ENCODE measurements at places on chromosomes 11 and 22.
A peak's percentile ranks its signal among the peaks of the same experiment; 100 is the strongest.

GRCh38 chr22:20783844-20784723 is 10.2 kb downstream of the SERPIND1 start:
- no peak for DNase-seq

DNA sequence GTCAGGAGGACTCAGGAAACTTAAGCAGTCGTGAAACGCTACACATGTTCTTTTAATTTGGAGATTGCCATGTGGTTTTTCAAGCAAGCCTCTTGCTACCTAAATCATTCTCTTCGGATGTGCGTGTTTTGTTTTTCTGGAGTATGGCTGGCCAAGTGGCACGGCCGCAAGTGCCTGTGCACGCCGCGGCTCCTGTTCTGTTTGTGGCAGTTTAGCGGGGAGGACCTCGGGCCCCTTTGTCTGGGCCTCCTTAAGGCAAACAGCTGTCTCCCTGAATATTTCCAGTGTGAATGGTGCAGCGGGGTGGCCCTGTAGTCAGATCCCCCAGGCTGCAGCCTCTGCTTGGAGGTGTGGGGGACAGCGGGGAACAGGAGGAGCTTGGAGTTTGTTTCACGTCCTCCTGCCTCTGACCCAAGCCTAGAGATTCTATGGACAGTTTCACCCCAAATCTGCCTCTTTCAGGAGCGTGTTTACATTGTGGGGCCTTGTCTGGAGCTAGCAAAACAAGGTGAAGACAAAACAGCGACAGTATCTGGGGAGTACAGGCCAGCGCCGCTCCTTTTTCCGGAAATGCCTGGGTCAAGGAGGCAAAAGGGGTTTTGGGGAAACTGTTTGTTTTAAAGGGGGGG is 1.3 kb downstream of the LRP5 start:
- no peak for DNase-seq

DNA sequence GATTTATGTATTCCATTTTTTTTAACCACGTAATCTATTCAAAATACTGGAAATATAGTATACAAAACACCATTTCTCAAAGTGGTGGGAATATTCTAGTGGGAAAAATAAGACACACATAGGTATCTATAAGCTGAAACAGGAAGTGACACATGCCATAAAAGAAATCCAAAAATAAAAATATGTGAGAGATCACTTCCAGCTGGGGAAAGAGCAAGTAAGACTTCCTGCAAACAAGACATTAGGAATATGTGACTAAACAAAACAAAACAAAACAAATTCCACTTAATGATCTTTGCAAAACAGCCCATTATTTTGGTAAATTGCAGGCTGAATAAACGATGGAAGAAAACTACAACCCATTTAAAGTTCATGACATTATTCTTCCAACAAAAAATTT is 107.3 kb upstream of the CEP126 start:
- peak; percentile 52 for DNase-seq

DNA sequence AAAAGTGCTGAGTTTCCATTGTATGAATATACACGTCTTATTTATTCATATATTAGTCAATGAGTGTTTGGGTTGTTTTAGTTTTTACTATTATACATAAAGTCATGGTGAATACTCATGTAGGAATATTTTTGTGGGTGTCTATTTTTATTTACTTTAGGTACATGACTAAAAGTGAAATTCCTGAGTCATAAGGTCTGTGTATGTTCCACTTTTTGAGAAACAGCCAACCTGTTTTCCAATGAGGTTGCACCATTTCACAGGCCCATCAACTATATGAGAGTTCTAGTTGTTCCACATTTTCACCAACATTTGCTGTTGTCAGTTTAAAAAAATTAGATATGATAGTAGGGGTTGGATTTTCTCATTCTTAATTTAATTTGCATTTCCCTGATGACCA is 6.6 kb upstream of the OR6X1 start:
- DNase-seq: no peak

DNA sequence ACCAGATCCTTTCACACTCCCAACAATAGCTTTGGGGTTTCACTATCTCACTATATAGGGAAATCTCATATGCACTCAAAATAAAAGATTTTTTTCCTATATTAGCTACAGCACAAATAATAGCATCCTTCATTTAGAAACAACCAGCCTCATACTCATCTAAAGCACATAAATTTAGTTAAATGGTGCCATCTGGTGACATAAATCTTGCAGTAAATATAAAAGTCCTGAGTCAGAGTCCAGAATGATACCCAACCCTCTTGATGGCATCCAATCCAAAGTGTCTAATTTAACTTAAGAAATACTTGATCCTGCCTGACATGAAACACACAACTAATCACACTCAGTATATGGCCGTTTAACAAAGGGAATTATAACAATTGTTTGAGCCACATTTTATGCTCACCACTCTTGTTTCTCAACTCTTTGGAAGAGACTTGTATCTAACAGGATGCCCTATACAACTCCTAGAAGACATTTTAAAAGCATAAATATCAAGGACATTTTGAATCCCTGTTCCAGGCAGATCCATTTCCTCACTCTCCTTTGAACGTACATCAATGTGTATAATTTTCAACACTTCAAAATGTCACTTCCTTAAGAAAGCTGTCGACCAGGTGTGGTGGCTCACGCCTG is 36.2 kb downstream of the DLG2 start:
- DNase-seq: peak; percentile 27

DNA sequence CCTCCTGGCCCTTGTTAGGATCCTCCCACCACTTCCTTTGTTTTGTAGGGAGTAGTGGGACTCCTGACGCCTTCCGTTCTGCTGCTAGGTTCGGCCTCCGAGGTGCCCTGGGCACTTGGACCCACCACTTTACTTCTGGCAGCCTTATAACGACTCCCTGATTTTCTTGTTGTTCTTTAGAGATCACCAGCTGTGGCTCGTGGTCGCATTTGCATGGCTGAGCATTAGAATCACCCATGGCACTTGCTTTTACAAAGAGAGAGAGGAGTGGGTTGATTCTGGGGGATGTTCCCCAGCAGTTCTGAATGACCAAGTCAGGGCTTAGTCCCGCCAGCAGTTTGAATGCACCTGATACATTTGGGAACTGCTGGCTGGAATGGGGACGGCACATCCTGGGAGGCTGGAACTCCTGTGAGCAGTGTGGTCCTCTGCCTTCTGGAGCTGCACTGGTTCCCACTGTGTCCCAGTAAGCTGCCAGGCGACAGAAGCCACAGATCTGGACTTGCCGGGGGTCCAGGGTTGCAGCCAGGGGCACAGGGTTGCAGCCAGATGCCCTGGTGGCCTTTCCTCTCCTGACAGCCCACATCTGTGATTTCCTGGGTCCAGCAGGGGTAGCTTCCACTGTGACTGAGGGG is 4.1 kb downstream of the TUB start:
- no peak for DNase-seq

GRCh38 chr11:63762654-63763495 is 5.7 kb downstream of the ZFTA start:
- DNase-seq: peak; percentile 67

DNA sequence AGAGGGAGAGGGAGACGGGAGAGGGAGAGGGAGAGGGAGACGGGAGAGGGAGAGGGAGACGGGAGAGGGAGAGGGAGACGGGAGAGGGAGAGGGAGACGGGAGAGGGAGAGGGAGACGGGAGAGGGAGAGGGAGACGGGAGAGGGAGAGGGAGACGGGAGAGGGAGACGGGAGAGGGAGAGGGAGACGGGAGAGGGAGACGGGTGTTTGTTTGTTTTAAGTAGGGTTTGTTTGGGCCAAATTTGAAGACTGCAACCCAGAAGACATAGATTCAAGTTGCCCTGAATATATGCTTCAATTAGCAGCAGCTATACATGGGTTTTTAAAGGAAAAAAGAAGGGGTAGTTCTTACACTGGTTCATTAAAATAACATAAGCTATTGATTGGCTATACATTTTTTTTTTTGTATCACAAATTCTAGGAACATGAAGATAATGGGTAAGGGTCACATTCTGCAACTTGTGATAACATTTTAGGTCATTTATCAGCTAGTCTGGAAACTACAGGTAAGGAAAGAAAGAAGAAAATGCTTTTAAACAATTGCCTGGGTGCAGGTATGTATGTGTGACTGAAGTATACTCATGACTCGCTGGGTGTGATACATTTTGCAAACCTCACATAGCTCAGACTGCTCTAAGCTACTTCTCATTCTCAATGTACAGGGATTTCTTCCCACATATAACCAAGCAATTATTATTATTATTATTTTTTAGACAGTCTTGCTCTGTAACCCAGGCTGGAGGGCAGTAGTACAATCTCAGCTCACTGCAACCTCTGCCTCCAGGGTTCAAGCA is 67.3 kb downstream of the MCHR1 start:
- no peak for DNase-seq

GRCh38 chr22:22463855-22464540 is 44.5 kb downstream of the ZNF280B start:
- DNase-seq: peak; percentile 16

DNA sequence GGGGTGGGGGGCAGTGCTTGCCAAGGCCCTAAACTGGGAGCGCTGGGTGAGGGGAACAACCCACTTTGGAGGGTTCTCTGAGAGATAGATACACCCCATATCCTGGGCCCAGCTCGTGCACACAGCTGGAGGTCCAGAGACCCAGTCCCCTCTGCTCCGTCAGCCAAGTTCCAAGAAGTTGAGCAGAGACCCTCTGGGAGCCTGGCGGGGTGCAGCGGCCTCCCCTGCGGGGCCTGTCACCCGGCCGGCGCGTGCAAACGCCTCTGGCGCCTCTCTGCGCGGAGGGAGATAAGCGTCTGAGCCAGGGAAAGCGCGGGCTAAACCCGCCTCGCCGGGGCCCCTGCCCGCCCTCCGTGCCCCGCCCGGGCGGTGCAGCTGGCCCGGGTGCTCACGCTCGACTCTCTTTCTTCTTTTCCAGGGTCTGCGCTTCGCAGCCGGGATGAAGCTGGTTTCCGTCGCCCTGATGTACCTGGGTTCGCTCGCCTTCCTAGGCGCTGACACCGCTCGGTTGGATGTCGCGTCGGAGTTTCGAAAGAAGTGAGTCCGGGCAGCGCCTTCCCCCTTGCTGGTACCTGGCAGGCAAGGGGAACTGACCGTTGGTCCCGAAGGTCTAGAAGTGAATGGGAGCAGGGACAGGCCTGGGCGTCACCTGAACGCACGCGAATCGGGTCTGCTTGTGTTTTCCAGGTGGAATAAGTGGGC is 540 bp downstream of the ADM start:
- no peak for DNase-seq

DNA sequence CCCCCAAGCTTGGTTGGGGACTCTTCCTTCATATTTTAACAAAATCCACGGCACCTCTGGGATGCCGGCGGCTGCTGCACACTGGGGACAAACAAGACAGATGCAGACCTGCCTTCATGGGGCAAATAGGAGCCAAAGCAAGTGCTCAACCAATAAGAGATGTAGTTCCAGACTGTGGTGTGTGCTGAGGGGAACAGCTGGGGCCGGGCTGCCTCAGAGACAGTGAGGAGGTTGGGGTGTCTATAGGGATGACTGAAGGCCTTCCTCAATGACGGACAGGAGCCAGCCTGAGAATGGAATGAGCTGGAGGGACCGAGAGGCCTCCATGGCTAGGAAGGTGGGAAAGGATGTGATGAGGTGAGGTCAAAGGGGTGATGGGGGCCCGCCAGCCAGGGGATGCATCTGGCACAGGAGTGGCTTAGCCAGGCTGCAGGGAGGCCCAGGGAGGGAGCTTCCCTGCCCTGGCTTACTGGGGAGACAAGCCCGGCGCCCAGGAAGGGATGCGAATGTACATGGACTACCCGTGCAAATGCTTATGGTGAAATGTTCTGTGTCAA is 10.3 kb upstream of the CTSD start:
- no peak for DNase-seq

- no peak for DNase-seq
Observed at GRCh38 chr22:49215840-49216239, 611.8 kb downstream of the BRD1 start.

GRCh38 chr22:40326905-40327735 is 19.2 kb upstream of the ADSL start:
- DNase-seq: no peak

- DNase-seq: no peak
Observed at GRCh38 chr11:76935042-76935441, 74.3 kb downstream of the ACER3 start.

- DNase-seq: no peak
Observed at GRCh38 chr11:129814244-129815014, 1.2 kb upstream of the TMEM45B start.

DNA sequence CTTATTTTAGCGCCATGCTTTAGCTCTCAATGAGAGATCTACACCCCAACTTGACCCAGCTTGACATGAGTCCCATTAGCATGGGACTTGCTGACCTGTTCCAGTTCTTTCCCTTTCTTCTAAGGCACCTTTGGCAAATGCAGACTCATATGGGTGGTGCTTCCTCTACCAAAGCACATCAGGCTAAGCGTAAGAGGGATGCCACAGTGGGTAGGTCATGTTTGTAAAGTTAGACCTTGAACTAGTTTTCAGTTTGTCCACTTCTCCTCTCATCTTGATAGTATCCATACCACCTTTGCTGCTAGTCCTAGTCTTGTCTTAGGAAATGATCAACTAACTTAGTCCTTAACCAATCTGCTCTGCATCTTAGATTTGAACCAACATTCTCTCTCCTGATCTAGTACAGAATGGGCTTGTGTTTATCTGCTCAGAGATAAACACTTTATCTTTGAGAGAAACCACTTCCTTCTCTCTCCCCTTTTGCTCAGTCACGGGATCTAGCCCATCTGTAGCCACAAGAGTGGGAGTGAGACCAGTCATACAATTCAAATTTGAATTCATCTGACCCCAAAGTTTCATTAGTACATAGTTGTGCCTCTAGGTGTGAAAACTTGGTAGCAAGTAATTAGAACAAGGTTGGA is 72.1 kb upstream of the CD44 start:
- no peak for DNase-seq

DNA sequence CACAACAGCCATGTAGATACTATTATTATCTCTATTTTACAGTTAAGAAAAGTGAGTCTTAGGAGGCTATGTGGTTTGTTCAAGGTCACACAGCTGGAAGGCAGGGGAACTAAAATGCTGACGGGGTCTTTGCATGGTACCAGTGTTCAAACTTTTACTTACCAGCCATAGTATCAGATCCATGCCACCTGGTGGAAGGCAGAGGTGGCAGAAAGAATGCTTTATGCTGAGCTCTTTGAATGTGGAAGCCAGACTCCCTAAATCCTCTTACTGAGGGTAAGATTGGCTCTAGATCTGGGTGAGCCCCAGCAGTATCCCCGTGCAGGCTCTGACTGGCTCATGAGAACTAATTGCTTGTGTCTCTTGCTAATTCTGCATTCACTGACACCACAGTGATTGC is 54.3 kb upstream of the NAV2 start:
- no peak for DNase-seq

Measured in right lung (tissue), 10 donors.